ENCODE measurements at places on chromosomes 1 and 21.

DNA sequence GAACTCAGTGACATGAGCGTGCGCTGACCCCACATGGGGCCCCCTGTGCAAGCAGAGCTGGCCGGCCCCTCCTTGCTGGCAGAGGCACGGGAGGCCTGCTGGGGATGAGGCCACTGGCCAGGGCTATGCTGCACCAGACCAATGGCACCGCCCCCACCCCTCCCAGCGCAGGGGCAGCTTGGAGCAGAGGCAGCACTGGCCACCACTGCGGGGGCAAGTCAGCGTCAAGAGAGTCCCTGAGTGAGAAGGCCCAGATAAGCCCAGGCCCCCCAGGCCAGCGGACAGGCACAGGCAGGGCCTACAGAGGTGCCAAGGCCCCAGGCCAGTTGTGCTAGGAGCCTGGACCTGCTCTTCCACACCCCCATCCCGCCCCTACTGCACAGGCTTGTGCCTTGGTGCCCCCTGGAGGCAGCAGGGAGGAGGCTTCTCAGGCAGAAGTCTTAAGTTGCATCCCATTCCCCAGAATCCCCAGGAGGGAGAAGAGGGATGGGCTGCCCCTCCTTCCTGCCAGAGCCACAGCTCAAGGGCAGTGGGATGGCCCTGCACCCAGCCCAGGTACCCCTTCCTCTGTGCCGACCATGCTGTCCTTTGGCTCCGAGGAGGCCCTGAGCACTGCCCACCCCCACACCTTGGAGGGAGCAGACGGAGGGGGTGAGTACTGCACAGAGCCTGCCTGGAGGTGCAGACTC, 35.8 kb downstream of the EPHX1 start:
- peak; percentile 47 for DNase-seq

GRCh38 chr1:212074313-212074712, 38.8 kb downstream of the DTL start:
- DNase-seq, result no peak

GRCh38 chr1:36321119-36321951, 2.1 kb downstream of the EVA1B start:
- no peak for DNase-seq

GRCh38 chr1:2474933-2475371, 1.1 kb upstream of the PLCH2 start:
- no peak for DNase-seq

- no peak for DNase-seq
Observed at GRCh38 chr21:43829575-43830119, 35.4 kb upstream of the AGPAT3 start.

DNA sequence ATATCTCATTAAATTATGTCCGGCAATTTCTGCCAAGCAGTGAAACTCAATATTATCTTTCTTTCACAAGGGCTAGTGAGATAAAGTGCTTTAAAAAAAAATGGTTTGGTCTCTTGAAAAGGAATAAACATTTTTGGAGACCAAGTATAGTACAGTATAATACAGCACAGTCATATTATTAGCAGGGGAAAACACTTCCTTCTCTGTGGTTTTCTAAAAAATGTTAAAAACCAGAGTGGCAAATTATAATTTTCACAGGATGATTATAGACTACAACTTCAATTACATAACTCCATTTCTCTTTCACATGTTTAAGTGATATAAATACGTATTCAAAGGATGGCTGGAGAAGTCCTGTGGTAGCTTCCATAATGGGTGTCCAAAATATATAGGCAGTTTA, 170.3 kb upstream of the DMRTA2 start:
- no peak for DNase-seq

- DNase-seq, result no peak
Observed at GRCh38 chr21:39208624-39209333, 25.5 kb upstream of the PSMG1 start.

- no peak for DNase-seq
Observed at GRCh38 chr1:168550971-168551370, 7.2 kb upstream of the XCL2 start.

DNA sequence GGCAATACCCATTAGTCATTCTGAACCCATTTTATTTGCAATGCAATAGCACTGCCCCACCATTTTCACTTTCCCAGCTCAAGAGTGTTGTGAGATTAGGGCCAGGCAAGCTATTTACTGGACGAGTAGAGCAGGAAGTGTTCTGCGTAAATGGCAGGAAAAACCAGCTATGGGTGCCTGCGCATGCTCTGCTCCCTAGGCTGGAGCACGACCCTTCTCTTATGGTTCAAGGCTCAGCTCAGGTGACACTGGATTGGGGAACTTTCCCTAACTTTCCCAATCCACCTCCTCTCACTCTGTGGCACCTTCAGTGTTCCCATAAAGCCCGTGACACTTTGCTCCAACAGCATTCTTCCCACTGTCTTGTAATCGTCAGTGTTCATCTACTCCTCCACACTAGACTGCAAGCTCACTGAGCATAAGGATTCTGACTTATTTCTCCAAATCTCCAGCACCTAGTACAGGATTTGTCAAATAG, 3.6 kb upstream of the MAN1A2 start:
- no peak for DNase-seq

GRCh38 chr1:44526295-44527073, 121.4 kb downstream of the RNF220 start:
- no peak for DNase-seq

GRCh38 chr1:50631161-50631560, 207.9 kb upstream of the DMRTA2 start:
- DNase-seq, result no peak

GRCh38 chr1:155888481-155888880, 22.7 kb downstream of the RIT1 start:
- no peak for DNase-seq

DNA sequence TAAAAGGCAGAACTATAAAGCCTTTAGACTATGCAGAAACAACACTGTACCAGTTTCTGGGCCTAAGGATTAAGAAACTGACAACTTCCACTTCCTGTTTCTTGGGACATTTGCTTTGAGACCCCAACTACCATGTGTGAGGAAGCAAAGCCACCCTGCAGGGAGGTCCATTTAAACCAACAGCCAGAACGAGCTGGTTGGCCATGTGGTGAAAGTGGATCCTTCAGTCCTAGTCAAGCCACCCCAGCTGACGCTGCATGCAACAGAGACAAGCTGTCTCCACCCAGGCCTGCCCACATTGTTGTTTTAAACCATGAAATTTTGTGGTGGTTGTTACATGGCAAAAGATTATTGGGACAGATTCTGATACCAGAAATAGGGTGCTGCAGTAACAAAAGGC, 31.8 kb upstream of the SLFNL1 start:
- DNase-seq, result no peak

- no peak for DNase-seq
Observed at GRCh38 chr1:209778102-209778501, 6.3 kb downstream of the C1orf74 start.
